NCI-H1092 (cell line): ENCODE measurements at places on chromosomes 7 and 10.

GRCh38 chr10:95382174-95382573, 91.4 kb upstream of the PDLIM1 start:
- no peak for DNase-seq

GRCh38 chr7:17558135-17558534, 259.7 kb downstream of the AHR start:
- no peak for DNase-seq

GRCh38 chr10:77680811-77681210, 43.2 kb upstream of the KCNMA1 start:
- DNase-seq = no peak

GRCh38 chr7:55073051-55073511, 54.3 kb downstream of the EGFR start:
- no peak for DNase-seq

DNA sequence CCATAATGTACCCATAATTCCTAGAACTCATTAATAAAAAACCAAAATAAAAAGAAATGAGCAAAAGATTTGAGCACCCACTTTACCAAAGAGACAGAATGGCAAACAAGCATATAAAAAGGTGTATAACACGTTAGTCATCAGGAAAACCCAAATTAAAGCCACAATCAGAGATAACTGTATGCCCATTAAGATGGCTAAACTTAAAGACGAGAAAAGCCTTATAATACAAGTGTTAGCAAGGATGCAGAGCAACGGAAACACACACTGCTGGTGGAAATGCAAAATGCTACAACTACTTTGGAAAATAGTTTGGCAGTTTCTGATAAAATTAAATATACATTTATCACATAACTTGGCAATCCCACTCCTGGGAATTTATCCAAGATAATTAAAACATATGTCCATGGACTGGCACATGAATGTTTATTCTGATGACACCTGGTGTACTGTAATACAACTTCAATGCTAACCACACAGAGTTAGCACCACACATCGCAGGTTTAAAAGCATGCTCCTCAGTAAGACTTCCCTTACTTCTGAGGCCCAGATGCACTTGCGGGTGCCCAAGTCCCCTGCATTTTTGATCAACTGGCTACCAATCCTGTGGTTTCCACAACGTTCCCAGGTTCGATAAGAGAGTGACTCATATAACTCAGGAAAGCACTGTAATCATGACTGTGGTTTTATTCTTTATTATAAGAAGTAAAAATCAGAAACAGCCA, 158.6 kb downstream of the SNX13 start:
- no peak for DNase-seq

DNA sequence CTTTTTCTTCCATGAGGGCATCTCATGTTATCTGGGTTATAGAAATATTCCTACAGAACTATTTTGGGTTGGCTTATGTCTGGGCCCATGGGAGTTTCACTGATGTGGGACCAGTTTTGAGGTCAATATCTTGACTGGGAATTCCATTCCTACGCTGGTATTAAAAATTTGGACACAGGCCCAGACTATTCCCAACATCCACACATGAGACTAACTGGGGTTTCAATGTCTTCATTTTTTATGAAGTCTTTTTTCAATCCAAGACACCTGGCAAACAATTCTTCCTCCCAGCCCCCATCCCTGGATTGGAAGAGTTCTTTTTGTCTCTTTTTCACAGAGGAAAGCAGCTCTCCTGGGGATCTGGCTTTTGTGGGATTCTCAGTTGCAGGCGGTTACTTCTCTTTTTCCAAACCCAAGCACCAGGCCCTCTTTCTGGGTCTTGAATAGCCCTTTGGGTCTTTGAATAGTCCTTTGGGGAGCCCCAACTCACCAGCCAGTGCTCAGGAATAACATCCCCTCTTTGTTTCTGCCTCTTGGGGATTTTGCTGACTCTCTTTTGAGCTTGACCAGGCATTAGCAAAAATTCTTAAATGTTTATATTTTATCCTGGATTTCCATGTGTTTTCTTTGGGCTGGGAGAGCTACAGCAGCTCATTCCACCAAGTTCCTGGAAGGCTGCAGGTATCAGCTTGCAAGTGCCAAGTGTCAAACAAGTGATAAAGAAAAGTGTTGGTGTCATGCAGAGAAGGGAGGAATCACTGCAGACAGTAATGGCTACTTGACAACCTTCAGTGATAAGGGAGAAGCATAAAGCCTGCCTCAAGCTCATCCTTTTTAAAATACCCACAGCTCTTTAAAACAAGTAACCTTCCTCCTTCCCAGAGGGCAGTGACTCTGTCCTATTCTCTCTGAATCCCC, 234.3 kb downstream of the ADAM12 start:
- DNase-seq = no peak

DNA sequence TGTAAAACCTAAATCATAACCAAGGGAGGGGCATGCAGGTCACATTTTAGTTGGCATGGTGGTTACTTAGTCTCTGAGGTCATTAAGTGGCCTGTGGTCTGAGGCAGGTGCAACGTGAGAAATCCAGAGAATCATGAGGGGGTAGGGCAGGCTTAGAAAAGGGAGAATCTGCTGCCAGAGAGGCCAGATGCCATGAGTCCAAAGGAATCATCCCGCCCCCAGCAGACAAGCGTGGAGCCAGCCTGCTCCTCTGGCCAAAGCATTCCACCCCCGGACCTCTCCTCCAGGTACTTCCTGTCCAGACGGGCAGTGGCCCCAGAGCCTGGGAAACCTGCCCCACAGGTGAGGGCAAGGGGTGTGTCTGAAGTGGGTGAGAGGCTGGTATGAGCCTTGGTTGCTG, 196.4 kb upstream of the ZNF32 start:
- no peak for DNase-seq
